ENCODE measurements at places on chromosomes 6 and 20.

GRCh38 chr6:20309186-20309585, 92.5 kb upstream of the E2F3 start:
- no peak for DNase-seq

DNA sequence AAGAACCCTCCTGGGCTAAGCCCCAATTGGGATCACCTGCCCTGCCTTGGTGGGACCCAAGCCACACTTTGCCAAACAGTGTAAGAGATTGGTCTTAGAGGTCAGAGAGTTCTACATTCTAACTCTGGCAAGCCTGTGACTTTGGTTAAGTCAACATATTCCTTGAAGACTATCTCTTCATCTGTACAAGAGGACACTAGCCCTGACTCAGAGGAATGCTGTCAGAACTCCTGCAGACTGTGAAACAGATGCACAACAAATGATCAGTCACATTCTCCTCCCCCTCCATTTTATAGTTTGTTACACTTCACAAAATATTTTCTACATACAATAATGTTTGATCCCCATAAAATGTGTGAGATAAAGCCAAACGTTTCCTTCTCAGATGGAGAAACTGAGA, 91.7 kb upstream of the EPB41L1 start:
- DNase-seq: no peak

GRCh38 chr6:160069050-160069454, 52.6 kb upstream of the SLC22A1 start:
- no peak for DNase-seq

GRCh38 chr20:52031206-52031562, 160.4 kb downstream of the ZFP64 start:
- no peak for DNase-seq

- DNase-seq: no peak
Measured at GRCh38 chr6:147566244-147566898, 57.9 kb downstream of the SAMD5 start.

- no peak for DNase-seq
Measured at GRCh38 chr20:56781108-56781739, 152.1 kb downstream of the TFAP2C start.

DNA sequence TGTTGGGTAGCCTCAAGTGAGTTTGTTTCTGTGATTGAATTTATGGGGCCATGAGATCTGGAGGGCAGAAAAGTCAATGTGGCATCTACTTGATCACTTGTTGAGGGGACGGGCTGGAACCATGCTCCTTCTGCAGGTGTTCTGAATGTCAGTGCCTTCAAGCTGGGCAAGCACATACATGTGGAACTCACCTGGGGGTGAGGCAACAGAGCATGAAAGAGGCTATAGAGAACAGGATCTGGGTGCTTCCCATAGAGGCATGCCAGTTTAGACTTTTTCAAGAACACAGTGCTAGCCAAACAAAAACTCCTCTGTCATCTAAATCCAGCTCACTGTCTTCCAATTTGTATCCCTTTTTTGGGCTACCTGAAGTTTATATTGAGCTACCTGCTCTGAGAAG, 77.8 kb upstream of the SLC35B3 start:
- DNase-seq: no peak

DNA sequence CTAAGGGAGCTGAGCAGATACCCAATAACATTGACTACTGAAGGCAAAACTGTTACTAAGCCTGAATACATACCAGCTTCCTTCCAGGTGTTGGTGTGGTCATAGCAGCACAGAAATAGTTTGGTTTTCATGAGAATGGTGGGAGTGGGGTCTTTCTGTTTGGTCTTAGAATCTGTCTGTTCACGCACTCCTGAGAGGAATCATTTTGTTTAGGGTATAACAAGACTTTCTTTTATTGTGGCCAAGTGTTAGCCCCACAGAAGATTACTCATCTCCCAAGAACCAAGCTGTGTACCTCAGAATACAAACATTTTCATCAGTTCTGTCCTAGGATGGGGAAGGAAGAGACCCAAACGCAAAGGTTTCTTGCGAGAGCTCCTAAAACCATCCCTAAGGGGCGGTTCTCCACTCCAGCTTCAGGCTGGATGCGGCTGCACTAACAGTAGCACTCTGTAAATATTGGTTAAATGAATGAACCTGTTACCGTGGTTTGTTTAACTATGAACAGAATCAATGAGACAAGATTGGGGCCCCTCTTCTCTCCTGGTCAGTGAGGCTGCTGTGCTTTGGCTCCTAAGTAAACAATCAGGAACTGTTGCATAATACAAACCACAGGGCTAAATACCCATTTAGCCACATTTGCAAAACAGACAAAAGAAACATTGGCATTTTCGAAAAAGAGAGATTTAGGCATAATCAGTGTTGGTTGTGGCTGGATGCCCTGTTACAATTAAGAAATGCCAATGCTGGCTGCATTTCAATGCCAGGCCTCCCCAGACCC, 44.9 kb downstream of the SNAP25 start:
- DNase-seq: no peak

DNA sequence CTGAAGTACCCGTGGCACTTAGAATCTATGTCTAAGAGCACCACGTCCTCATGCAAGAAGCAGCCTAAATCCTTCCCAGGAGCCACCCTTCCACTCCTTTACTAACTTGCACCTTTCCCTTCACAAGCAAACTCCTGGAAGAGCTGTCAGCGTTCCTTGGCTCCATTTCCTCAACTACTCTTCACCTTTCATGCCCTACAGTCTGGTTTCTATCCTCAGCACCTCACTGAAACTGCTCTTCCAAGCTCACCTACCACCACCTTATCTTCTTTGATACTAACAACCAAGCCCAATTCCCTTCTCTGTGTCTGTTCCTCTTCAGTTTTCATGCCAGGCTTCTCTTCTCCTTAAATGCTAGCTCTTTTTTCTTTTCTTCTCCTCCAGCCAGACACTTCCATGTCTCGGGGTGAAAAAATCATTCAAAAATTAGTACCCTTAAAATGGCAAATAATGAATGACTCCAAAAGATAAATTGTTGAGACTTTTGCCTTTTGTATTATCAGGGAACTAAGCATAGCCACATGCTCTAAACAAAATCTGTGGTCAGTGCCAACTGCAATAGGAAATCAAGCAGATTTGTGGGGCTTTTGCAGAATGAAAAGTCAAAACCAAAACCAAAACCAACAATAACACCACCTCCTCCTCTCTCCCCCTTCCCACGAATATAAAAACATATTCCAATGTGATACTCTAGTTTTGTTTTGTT, 149.6 kb upstream of the KCNK16 start:
- no peak for DNase-seq

DNA sequence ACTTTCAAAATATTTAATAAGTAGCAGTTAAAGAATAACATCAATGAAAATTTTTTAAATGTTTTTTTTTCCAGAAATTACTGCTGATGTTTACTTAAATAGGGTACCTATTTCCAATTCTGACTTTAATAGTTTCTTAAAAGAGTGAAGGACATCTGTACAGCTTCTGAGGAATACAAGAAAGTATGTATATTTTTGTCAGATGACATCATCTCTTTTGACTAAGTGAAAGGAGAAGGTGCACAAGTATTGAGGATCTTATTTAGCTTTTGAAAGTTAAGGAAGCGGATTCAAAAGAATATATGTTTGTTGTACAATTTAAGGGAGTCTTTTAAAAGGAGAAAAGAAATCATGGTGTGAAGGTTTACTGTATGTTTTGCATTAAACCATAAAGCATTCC, 90.0 kb upstream of the SLC35B3 start:
- DNase-seq: no peak

- DNase-seq: no peak
Measured at GRCh38 chr6:88585276-88585692, 378.1 kb downstream of the RNGTT start.

GRCh38 chr6:54361734-54362133, 53.5 kb downstream of the TINAG start:
- DNase-seq: no peak

- no peak for DNase-seq
Measured at GRCh38 chr20:61879303-61879620, 186.4 kb downstream of the TAF4 start.

- no peak for DNase-seq
Measured at GRCh38 chr20:1672728-1673127, 15.1 kb upstream of the SIRPG start.

GRCh38 chr6:115796829-115797228, 263.9 kb downstream of the FRK start:
- no peak for DNase-seq

GRCh38 chr6:21003780-21004541, 469.7 kb downstream of the CDKAL1 start:
- no peak for DNase-seq

DNA sequence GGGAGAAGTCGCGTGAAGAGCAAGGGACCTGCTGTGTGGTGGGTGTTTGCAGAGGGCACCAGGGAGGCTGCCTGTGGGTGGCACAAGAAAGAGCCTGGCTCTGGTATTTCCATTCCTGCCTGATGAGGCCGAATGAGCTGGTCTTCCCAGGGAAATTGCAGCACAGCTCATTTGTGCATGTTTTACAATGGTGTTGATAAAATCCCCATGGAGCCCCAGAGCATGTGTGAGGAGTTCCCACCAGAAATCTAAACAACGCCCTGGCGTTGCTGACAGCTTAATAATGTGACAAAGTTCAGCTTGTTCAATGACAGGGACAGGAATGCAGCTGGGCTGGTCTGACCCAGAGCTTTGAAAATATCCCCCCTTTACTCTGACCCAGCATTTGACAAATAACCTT, 135.5 kb downstream of the CLIC5 start:
- DNase-seq: no peak

DNA sequence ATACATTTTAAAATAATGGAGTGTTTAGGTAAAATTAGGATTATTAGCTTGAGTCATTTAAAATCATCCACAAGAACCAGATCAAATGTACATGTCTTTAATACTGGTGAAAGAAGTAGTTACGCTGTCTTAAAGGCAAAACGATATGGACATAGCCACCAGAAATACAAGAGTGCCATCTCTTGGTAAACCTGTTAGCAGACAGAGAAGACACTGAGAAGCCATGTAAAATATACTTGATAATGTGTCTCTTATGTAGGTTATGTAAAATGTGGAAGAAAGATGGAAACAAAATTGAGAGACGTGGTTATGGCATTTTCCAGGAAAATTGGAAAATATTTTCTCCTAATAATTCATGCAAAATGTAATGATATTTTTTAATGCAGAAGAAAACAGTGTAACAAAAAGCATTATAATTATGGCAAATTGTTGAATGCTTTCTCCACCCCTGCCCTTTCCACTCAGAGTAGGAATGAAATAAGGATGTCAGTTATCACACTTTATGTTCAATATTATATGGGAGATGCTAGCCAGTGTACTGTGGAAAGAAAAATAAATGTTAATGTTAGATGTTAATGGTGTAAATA, 12.2 kb upstream of the SLC17A2 start:
- DNase-seq: no peak

DNA sequence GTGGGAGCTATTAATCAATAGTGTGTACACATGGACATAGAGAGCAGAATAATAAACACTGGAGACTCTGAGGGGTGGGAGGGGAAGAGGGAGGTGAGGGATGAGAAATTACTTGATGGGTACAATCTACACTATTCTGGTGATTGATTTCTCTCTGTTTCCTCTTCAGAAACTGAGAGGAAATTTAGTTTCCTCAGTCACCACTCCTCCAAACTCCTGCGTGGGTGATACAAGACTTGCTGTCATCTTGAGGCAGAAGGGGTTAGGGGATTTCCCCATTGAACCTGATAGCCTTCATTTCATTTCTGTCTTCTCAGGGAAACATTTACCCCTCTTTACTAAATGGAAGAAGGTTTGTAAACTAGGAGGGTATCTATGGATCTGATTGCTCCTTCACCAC, 84.3 kb upstream of the ESR1 start:
- DNase-seq: no peak

DNA sequence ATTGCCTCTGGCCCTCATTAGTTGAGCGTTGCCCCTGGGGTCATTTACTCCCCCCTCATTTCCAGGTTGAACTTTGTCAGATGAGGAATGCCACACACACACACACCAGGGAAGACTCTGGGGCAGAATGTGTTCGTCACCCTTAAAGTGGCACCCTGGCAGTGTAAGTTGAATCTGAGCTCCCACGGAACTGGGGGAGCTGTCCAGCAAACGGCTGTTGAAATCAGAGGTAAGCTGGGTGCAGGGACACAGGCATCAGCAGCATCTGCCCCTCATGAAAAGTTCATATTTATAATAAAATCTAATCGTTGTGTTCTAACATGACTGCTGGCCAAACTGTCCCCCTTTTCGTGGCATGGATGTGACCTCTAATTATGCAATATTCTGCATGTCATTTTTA, 4.3 kb upstream of the MC3R start:
- no peak for DNase-seq

- no peak for DNase-seq
Measured at GRCh38 chr20:53466279-53466678, 127.4 kb downstream of the ZNF217 start.

- DNase-seq: no peak
Measured at GRCh38 chr6:27209196-27209595, 38.3 kb upstream of the PRSS16 start.

- DNase-seq: no peak
Measured at GRCh38 chr6:37072526-37072925, 67.1 kb downstream of the FGD2 start.

DNA sequence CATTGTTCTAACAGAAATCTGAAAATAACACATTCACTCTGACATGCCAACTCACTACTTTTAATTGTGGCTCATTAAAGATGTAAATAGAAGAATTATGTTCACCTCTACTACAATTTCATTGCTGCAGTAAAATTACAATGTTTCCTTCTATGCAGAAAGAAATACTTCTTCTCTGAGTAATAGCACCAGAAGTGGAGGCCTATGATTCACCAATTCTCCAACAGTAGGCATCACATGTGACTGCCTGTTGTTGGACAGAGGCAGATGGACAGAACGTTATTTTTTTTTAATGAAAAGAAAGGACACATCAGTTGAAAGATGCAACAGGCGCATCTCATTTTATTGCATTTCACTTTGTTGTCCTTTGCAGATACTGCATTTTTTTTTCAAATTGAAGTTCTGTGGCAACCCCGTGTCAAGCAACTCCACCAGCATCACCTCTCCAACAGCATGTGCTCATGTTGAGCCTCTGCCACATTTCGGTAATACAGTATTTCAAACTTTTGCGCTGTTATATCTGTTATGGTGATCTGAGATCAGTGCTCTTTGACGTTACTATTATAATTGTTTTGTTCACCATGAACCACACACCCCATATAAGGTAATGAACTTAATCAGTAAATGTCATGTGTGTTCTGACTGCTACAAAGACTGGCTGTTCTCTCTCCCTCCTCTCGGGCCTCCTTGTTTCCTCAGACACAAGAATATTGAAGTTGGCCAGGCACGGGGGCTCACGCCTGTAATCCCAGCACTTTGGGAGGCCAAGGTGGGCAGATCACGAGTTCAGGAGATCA, 121.4 kb downstream of the ATXN1 start:
- DNase-seq: no peak

DNA sequence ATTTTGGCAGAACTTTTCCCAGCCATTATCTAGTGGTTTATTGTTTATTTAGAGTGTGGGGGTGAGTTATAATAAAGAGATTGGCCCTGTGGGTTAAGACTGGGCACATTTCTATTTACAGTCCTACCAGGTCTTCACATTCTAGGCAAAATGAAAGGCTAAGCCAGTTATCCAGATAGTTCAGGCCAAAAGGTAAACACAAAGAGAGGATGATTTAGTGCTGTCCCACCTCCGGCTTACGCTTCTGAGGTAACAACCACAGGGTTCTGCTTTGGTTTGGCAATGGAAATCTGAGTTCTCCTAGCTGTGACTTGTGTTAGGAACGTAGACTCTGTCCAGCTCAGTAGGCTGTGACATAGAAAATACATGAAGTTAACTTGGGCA, 50.3 kb upstream of the PTPRK start:
- no peak for DNase-seq

GRCh38 chr20:37469531-37469930, 51.5 kb upstream of the NNAT start:
- DNase-seq: no peak

GRCh38 chr6:135449246-135449645, 48.3 kb downstream of the AHI1 start:
- no peak for DNase-seq

Data from activated gamma-delta T cell (primary cell).